ENCODE measurements at places on chromosomes 7 and 10.

- DNase-seq, result no peak
Measured at GRCh38 chr10:99520040-99520846, 12.5 kb upstream of the NKX2-3 start.

DNA sequence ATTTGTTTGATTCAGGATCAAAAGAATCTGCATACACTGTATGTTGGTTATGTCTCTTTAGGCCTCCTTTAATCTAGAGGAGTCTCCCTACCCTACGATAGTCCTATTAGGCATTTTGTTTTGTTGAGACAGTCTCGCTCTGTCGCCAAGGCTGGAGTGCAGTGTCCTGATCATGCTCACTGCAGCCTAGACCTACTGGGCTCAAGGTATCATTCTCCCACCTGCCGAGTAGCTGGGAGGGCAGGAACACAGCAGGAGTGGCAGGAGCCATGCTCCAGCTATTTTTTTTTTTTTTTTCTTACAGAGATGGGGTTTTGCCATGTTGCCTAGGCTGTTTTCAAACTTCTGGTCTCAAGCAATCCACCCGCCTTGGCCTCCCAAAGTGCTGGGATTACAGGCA is 123.0 kb upstream of the DKK1 start:
- no peak for DNase-seq

DNA sequence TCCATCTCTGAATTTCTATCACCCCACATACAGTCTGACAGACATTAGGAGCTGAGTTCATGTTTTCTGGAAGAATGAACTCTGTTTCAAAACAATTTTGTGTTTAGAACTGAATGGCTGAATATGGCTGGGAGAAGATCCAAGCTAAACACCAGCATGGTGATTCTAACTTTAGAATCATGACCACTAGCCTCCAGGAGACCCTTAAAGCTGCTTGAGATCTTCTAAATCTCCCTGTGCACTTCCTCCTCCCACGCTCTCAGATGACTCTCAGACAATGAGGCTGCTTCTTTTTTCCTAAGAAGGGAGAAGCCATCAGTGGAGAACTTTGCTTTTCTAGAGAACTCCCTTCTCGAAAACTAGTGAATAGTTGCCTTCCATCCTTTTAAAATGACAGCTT is 711.2 kb downstream of the GRID1 start:
- DNase-seq, result no peak

- DNase-seq, result no peak
Measured at GRCh38 chr7:36967387-36967786, 243.1 kb upstream of the AOAH start.

- DNase-seq, result no peak
Measured at GRCh38 chr10:88097536-88097935, 234.1 kb downstream of the PTEN start.

DNA sequence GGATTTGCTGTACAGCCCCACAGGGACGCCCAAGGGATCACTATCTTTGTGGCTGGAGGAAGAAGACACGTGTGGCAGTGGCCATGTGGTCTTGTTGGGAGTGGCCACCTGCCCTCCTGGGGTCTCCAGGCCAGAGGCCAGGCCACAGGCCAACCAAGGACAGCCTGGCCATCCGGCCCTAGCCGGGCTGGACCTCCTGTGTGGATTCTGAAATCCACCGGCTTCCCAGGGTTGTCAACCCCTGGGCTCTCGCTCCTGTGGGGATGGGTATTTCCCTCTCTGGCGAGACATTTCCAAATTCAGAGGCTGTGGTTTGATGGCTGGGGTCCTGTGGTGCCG is 31.5 kb upstream of the CFAP46 start:
- DNase-seq, result no peak

DNA sequence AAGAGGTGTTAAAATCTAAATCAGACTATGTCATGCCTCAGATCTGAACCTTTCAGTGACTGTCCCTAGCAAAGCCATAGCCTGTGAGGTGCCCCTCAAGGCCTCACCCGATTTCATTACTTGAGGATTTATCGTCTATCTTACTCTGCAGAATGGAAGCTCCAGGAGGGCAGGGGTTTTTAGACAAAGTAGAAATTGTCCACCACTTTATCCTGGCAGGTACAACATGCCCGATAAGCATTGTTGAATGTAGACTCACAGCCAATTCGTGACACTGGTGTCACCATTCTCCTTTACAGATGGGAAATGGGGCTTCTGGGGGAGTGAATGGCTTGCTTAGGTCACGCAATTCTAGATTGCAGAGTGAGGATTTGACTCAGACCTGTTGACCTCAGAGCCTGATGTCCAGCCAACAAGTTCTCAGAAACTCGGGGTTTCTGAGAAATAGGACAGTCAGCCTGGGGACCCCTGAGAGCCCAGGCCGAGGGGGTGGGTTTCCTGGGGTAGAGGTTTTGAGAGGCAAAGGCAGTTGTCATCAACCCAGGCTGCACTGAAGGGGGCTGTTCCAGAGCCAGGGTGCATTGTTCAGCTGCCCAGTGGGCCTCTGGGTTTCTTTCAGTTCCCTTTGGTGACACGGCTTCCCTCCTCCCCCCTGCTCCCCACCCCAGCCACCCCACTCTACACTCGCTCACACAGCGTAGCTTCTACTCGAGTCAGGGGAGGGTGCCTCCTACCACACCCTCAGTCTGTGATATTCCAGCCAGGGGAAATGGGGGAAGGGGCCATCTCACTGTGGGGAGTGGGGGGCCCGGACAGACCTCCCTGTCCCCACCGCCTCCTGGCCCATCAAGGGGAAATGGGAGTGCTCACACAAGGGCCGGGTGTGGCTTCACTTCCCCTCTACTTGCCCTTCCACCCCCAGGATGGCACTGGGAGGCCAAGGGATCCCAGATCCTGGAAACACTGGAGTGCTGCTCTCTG is 3.1 kb upstream of the IRF5 start:
- DNase-seq, result no peak

DNA sequence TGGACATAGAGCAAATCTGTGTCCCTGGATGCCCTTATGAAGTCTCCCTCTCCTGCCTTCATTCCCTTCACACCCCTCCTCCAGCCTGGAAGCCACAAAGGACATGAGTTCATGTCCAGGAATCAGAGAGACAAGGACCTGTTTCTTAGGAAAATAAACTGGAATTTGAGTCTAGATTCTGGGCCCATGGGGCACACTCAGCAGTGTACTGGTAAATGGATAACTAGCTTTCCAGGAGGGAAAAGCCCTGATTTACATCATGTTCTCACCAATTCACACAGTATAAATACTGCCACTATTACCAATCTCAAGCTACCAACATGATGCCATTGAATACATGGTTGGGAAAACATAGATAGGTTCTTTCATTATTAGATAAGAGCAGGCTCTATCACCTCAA is 9.9 kb downstream of the FAM237B start:
- DNase-seq, result no peak

GRCh38 chr10:113221756-113222168 is 271.7 kb downstream of the TCF7L2 start:
- DNase-seq, result no peak

GRCh38 chr7:94412762-94413322 is 18.1 kb downstream of the COL1A2 start:
- no peak for DNase-seq

DNA sequence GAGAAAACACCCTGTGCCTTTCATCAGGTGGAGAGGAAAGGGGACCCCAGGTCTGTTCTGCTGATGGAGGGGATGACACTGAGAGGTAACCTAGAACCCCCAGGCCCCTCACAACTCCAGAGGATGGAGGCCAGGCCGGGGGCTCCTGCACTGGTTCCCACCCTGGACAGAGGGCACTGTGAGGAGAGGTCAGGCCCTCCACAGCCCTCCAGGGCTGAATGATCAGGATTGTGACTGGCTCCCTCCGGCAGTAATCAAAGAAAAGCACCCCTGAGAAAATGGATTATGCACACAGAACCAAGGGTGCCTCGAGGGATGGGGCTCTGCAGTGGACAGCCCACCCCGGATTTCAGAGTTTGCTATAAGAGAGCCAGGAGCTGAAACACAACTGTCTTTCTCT is 502.8 kb downstream of the TCERG1L start:
- DNase-seq, result no peak

- peak; percentile 61 for DNase-seq
Measured at GRCh38 chr10:86287966-86288579, 78.5 kb downstream of the GRID1 start.

- DNase-seq, result no peak
Measured at GRCh38 chr7:128110641-128111364, 79.6 kb upstream of the LRRC4 start.

- DNase-seq, result no peak
Measured at GRCh38 chr10:99869581-99870122, 87.2 kb downstream of the ABCC2 start.

All from NCI-H345 (cell line).